KG1 (cell line): ENCODE measurements at places on chromosomes 5 and 9.

- DNase-seq = no peak
Measured at GRCh38 chr5:173923218-173924095, 35.3 kb downstream of the CPEB4 start.

- no peak for DNase-seq
Measured at GRCh38 chr5:115298811-115299210, 2.4 kb upstream of the CCDC112 start.

DNA sequence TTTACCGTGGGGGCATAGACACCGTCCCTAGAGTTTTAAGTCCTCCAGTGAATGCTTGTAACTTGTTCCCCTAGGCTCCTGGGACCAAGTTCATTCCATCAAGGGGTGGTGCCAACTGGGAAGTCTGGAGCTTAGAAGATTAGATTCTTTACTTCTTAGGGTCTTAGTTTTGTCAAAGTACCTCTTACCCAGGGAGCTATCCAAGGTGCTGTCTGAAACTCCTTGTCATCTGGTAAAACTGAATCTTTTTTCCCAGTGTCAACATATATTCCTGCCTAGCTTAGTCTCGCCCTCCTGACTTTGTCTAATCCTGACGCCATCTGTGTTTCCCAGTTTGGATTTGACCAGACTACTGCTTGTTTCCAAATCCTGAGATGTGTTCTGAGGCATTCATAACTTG, 41.6 kb downstream of the MAMDC2 start:
- no peak for DNase-seq

DNA sequence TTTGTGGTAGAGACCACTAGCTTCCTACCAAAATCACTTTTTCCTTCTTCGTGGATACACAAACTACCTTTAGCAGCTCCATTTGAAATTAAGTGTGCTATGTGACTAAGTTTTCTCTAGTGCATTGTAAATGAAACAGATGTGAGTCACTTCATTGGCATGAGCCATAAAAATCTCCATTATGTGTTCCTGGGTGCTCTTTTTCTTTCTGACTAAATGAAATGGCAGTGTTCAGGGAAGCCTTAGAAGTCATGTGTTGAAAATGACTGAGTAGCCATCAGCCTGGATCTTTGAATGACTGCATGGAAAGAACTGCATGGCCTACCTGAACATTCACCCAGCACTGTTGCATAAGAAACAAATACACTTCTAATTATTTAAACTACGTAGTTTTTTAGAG, 107.9 kb downstream of the NDUFAF2 start:
- DNase-seq = no peak

DNA sequence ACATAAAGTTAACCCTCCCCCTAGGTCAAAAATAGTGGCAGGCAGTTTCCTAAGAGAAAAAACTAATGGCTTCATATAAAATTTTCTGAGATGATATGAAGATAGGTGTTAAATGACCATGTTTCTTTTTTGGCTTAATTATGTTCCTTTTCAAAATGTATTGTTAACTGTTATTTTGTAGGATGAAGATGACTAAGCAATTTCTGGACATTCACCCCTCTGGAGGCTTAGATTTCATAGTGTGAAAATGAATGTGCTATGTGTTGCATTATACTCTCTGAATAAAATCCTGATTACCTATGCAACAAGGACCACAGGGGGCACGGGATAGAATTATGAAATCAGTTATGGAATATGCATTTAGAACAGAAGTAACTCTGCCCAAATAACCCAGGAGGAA, 233.5 kb downstream of the MRPS30 start:
- DNase-seq = no peak

GRCh38 chr5:10452768-10453331, 11.2 kb downstream of the ROPN1L start:
- DNase-seq = peak; percentile 19

DNA sequence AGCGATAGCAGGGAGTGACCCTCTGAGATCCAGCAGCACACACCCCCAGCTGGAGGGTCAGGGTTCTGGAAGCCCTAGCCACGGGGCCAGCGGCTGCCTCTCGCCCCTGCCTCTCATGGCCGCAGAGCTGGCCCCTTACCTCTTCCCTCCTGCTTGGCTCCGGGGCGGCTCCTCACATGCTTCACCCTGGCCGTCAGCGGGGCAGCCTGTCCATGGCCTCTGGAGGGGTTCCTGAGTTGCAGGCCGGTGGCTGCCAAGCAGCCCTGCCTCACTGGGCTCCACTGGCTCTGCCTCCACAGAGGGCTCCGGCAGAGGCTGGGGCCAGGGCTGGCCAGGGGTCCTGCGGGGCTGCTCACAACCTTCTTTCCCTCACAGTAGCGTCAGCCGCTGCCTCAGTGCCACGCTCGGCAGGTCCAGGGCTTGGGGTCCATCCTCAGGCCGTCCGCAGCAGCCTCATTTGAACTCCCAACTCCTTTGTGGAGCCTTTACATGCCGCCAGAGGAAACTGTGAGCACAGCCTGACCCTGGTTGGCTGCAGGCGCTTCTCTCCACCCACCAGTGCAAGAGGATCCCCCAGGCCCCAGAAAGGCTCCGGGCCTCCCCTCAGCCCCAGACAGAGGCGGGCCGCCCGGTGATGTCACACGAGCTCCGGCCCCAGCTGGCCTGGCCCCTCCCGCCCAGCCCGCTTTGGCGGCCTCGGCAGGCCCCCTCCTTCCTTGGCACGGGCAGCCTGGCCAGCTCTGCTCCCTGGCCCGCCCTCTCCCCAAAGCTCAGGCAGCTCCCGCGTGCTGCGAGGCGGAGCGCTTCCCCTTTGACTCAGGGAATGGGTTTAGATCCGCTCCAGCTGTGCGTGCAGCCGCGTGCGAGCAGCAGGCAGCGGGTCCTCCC, at the start of gene ANGPTL2:
Gene ANGPTL2, minus strand, starts transcription at position 460 of the 888 bp plus-strand sequence. CDS start 13,904 bp downstream, outside the sequence.
- DNase-seq = no peak

GRCh38 chr9:76373173-76373783, 20.9 kb downstream of the RFK start:
- no peak for DNase-seq

DNA sequence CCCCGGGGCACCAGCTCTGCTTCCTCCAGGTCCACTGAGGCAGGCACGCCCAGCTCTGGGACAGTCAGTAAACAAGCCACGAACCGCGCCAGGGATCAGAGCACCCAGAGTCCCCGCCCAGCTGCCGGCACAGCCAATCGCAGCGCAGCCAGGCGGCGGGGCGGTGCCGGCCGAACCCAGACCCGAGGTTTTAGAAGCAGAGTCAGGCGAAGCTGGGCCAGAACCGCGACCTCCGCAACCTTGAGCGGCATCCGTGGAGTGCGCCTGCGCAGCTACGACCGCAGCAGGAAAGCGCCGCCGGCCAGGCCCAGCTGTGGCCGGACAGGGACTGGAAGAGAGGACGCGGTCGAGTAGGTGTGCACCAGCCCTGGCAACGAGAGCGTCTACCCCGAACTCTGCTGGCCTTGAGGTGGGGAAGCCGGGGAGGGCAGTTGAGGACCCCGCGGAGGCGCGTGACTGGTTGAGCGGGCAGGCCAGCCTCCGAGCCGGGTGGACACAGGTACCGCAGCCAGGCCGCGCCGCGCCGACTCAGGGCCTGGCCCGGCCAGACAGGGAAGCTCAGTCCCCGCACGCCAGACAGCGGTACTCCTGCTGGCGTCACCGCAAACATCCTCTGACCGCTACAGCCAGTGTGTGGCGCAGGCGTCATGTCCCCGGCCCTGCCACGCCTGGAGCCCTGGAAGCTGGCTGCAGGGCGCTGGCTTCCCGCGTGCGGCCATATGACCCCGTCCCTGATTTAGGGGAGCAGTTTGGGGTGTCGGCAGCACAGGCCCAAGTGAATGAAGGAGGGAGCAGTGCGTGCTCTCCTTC, at the start of gene CTSL:
Gene CTSL, plus strand, starts transcription at position 220 of the 810 bp plus-strand sequence. CDS start 1,485 bp downstream, outside the sequence.
- no peak for DNase-seq

GRCh38 chr5:137619191-137619870, 116.6 kb downstream of the KLHL3 start:
- no peak for DNase-seq

DNA sequence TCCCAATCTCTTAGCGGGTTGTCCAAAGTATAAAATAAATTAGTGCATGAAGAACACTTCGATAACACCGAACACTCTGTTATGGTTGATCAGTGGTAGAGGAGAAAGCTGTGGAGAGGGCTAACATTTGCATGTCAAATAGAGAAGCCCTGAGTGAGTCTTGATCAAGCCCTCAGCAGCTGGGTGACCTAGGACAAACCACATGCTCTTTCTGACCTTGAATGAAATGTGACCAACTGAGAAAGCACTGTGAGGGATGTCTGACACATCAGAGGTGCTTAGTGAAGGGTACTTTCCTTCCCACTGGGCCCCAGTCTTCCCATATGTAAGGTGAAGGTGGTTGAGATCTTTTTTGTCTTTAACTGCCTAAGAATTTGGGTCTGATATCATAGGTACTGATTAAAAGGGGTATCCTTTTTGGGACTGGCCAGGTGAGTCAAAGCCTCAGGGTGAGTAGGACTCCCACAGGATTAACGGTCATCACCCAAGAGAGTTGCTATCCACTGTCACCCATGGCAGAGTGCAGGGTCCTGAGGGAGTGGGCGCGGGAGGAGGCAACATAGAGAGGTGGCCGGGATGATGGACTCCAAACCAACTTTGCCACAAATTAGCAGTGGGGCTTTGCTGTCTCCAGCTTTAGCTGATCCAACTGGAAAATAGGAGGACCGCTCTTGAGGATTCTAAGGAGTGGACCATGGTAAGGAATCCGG, 53.5 kb downstream of the KIF4B start:
- DNase-seq = no peak

DNA sequence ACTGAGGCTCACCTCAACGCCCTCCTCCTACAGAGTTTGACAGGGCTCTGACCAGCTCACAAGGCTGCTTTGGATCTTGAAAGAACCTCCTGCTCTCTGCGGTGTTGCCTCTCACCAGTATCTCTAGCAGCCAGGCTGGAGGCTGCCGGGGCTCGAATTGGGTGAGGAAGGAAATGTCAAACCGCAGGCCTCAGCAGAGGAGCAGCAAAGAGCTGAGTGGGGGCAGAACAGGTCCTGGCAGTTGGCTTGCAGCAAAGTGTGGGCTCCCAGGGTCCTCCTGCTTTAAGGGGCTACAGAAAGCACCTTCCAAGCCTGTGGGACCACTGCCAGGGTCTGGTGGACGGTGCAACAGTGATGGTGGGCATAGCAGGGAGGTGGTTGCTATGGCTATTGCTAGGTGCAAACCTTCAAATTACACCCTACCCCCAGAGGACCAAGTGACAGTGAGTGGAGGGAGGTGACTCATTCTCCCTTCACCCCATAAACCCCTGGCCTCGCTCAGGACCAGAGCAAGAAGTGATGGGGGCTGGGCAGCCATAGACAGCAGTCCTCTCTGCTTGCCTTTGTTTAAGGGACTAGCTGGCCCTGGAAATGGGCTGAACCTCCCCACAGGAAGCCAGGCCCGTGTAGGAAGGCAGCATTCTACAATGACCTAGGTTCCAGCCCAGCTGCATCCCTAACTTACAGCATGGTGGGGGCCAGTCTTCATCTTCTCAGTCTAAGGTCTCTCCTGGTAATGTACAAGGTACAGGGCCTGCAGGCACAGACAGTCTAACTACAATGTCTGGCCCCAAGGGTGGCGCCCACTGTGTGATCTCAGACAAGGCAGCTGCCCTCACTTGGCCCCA, 18.7 kb downstream of the LCP2 start:
- DNase-seq = peak; percentile 100

GRCh38 chr5:2703041-2703440, 48.4 kb downstream of the IRX2 start:
- no peak for DNase-seq

DNA sequence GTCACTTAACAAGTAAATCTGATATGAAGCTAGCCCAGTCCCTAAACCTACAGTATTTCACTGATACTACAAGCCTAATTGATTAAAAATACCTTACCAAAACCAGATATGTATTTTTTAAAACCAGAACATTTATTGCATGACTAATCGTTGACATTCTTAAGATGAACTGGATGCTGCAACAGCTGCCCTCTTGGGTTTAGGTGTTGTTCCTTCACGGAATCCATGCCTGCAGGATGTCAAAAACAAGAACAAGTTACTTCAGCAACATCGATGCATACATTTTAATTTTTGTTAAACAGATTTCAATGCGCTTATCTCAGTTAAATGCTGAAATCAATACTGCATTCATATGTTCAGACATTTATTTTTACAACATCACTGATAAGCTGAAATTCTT, 2.7 kb downstream of the RPL37 start:
- no peak for DNase-seq

DNA sequence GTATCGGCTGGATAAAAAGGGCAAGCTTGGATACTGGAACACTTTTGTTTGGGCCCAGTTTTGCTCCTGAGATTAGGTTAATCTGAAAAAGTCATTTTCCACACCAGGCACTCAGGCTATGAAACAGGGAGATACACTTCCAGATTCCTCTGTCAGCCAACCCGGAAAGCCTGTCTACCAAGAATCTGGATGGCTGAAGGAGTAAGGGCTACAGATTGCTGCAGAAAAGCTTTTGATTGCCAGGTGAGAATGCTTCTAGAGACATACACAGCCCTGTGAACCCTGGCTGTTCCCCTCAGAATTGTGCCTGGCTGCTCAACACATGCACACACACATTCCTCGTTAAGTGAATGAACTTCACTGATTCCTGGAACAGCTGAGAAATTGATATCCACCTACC, 114.4 kb downstream of the PSD2 start:
- DNase-seq = no peak

DNA sequence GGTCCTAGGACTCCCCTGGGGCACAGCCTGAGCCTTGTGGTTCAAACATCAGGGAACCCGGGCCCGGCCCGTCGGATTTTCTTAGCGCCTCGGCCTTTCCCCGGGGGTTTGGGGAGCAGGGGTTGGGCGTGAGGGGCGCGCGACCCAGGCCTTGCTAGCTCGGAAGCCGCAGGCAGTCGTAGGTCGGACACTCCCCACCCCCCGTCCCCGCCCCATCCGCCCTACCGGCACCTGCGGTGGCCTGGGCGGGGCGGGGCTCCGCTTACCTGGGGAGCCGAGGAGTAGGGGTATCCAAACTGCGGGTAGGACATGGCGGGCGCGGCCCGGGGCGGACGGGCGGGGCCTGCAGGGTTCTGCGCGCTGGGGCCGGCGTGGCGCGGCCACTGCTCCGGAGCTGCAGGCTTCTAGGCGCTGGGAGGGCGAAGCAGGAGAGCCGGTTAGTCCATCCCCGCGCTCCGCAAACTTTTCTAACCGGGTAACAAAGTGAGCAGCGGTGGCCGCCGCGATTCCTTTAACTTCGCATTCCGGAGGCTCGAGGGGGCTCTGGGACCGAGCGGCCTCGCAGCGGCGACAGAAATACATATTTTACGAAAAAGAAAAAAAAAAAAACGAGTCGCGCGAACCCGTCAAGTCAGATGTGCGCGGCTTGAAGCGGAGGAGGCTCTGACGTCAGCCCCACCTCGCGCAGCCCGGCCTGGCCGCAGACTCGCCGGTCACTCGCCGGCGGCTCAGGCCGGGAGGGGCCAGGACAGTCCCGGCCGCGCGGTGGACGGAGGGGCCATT, at the start of gene IRX4:
Gene IRX4, minus strand, starts transcription at position 589 of the 783 bp plus-strand sequence. Its CDS starts 278 bp downstream, at position 311.
- DNase-seq = no peak
